Right atrium auricular region (tissue), 2 donors: ENCODE measurements at places on chromosomes 12 and 14. TPM values are rescaled to one million over a fixed set of nuclear protein-coding genes. Genes with fewer than 3 reads are reported as not detected.

DNA sequence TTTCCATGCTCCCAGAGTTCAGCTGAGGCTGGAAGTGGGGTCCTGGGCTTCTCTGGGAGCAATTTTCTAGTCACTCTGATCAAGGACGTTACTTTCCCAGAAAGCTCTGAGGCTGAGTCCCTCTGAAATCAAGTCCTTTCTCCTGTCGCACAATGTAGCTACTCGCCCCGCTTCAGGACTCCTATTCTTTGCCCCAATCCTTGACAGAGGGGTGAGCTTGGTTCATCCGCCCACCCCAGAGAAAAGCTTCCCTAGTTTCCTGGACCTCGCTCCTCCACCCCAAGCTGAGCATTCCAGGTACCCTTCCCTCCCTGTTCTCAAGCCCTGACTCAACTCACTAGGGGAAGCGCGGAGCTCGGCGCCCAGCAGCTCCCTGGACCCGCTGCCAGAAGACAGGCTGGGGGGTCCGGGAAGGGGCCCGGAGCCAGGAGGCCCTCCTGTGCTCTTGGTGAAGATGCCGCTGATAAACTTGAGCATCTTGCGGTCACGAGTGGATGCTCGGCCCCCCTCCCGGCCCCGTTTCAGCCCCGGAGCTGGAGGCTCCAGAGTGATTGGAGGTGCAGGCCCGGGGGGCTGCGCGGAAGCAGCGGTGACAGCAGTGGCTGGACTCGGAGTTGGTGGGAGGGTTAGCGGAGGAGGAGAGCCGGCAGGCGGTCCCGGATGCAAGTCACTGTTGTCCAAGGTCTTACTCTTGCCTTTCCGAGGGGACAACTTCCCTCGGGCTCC is 1.6 kb downstream of the AGAP2 start:
- DNase-seq: no peak

DNA sequence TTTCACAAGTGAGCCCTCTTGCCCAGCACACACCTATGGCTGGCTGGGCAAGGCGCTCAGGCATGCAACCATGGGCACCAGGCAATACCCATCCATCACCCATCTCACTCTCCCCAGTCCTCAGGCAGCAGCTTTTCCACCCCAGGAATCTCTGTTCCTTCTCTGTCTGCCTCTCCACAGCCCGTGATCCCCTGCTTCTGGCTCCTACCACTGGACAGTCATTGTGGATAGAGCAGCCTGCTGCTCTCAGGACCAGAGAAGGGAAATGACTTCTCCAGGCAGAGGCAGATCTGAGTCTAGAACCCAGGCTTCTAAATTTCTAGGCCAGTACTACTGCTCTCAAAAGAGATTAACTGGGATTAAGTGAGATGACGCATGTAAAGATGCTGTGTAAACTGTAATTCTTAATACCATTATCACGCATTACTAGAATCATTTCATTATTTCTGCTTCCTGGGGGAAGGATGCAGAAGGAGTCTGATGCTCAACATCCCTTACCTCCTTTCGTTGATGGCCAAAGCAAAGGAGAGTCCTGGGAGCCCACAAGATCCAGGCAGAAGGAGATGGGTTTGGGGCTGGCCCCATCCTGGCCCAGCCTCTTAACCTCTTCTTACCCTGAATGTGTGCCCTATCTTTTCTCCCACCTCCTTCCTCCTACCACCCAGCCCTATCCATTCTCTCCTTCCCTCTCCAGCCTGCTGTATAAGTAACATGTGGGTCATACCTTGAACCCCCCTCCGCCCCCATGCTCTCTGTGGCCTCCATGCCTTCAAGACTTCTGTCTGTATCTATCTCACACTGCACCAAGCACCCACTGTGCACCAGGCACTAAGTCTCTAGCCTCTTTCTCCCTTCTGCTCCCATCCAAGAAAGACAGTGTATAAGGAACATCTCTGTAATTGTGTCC is 4.8 kb upstream of the AQP5 start:
- no peak for DNase-seq

Gene HNRNPA1
- 404 TPM for total RNA-seq

Gene PMEL
- 1.1 TPM for total RNA-seq

DNA sequence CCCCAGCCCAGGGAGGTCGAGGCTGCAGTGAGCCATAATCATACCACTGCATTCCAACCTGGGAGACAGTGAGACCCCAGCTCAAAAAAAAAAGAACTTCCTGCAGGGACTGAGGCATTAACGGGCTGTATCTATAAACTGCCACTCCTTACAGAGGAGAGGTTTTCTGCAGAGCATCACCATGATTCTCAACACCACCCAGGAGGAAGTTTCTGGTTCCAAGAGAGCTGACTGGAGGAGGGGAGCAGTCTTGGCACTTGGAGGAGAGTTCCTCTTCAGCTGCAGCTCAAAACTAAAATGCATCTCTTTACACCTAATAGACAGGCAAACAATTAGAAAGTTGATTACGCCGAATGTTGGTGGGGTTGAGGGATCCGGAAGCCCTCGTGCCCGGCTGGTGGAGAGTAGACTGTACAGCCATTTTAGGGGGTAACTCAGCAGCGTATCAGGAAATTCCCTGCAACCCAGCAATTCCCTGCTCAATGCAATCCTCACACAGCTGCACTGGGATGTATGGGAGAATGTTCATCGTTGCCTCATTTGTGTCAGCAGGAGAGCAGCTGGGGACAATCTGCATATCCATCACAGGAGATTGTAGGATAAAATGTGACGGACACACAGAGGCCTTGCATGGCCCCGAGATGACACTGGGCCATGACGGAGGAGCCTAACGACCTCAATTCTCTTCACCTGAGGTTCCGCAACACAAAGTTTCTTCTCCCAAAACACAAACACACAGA is 36.6 kb downstream of the ACTN1 start:
- no peak for DNase-seq

Gene NPFF
- not detected for total RNA-seq

Gene PLBD1
- total RNA-seq: 21.5 TPM

DNA sequence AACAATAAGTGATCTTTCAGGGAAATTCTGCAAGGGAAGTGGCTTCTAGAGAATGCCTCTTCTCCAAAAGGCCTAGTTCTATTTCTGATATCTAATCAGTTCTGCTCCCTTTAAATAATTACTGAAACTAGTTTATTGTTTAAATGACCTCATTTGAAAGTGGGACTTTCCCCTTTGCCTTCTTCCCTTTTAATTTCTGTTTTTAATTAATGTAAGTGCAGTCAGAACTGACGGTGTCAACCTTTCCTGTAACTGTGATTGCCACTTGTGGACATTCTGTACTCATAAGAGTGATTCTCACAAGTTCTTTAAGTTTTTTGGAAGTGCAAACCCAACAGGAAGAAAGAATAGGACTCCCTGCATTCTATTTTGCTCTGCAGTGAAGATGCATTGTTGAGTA is 265.3 kb upstream of the PLEKHG7 start:
- DNase-seq: no peak

- no peak for DNase-seq
Observed at GRCh38 chr12:47590771-47591360, 115.0 kb downstream of the RPAP3 start.

GRCh38 chr14:93120517-93120916 is 4.8 kb upstream of the ITPK1 start:
- no peak for DNase-seq

- DNase-seq: no peak
Observed at GRCh38 chr14:102085948-102086708, 716 bp downstream of the HSP90AA1 start.

Gene C14orf180
- total RNA-seq: 59.5 TPM

GRCh38 chr14:84107835-84108343 is 1422.1 kb upstream of the FLRT2 start:
- DNase-seq: no peak

Gene ACOT6
- total RNA-seq: not detected

- DNase-seq: no peak
Observed at GRCh38 chr12:48026060-48026827, 22.0 kb upstream of the COL2A1 start.

- DNase-seq: peak; percentile 80
Observed at GRCh38 chr12:52243856-52244614, 11.0 kb downstream of the KRT7 start.

Gene KLRG1
- total RNA-seq: 1.7 TPM

DNA sequence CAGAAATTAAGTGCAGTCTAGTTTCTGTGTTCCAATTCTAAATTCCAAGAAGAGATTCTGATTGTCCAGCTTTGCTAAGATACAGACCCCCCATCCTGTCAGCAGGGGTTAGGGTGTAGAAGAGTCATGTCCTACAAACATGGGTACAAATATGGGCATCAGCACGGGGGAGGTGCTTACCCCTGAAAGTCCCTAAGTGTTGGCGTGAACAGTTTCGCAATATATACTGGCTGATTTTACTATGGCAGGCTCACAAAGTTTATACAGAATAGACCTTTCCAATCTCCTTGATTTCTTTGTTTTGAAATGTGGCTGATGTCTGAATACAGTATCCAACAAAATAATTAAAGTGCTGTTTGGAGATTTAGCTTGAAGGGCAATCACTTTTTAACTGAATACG is 71.6 kb upstream of the PPM1H start:
- no peak for DNase-seq

Gene RNU7-1
- not detected for total RNA-seq

GRCh38 chr14:81771651-81772275 is 238.1 kb upstream of the SEL1L start:
- no peak for DNase-seq

Gene GZMB
- total RNA-seq: 2.0 TPM

DNA sequence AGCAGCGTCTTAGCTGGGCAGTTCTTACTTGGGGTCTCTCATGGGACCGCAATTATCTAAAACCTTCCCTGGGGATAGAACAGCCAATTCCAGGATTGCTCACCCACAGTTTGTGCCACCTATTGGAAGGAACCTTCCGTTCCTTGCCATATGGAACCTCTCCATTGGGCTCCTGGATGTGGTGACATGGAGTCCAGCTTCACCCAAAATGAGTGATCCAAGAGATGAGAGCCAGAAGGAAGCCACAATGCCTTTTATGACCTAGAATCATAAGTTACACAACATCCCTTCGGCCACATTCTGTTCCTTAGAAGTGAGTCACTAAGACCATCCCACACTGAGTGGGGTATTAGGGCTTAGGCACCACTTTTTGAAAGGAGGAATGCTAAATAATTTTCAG is 164.4 kb downstream of the FBXL14 start:
- DNase-seq: no peak

DNA sequence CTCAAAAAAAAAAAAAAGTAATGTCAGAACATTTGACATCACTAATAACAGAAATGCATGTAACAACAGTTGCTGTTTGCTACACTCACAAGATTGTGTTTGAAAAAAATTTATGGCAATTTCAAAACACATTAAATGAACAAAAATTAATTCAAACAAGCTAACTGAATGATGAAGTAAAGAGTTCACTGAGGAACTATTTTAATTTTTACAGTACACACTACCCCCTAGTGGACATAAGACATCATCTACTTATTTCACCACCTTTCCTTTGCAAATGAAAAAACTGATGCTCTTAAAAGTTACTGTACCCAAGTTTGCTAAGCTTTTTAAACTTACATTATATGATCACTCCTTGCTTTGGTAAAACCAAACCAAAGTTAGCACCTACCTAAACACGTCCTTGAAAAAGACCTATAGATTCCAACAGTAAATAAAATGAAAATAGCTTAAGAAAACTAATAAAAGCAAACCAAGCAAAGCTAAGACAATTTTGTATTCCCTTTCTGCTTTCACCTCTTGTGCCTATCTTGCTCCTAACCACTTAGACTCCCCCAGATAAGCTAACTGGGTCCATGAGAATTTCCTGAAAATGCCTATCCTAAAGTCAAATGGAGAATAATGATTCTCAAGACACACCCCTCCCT is 22.2 kb downstream of the UBE2N start:
- DNase-seq: no peak

DNA sequence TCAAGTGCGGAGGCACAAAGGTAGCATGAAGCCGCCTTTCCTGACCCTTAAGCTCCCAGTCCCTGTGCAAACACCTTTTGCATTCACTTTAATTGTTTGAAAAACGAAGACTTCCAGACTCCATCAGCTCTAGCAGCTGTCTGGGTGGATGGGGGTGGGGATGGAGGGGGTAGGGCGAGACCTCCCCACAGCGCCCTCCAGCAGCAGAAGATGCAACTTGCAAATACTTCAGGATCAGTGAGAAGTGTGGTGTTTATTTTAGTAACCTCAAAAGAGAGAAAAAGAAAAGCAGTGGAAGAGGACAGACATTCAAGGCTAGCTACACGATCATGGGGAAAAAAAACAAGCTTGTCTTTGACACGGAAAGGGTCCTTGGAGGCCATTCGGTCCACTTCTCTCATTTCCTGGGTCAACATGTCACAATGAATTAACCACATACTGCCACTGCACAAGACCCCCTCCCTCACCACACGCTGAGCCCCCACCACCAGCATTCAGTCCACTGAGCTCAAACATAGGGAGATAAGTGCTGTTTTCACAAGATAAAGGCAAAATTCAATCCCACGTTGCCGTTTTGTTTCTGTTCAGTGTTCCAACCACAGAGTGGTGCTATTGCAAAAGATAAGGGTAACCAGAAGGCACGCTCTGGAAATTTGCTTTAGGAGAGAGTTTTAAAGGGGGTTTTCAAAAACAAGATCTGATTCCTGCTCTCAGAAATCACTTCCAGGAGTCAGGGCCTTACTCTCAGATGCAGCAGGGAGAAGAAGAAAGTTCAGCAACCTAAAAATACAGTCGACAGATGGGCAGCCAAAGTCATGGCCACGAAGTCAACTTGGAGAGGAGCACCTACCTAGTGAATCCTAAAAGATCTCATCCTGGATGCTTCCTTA is 3.3 kb upstream of the NTF3 start:
- DNase-seq: no peak

Gene TAS2R9
- not detected for total RNA-seq

Gene AKAP6
- 117 TPM for total RNA-seq

DNA sequence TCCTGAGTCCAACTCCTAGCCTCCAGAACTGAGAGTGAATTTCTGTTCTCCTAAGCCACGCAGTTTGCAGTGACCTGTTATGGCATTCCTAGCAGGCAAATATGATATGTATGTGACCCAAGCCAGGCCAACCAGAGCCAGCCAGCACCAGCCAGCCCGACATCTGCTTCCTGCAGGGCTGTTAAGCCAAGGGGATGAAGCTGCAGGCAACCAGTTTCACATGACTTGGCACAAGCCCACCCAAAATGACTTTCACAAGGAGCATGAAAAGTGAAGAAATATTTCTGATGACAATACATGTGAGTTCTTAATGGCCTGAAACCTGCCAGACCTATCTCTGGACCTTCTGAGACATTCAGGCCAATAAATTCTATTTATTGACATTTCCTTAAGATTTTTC is 68.1 kb downstream of the ITPK1 start:
- no peak for DNase-seq

Gene RPL10L
- not detected for total RNA-seq

- DNase-seq: no peak
Observed at GRCh38 chr12:52027085-52027843, 20.5 kb downstream of the TAMALIN start.

GRCh38 chr12:11650286-11651281 is 1.1 kb downstream of the ETV6 start:
- DNase-seq: no peak

DNA sequence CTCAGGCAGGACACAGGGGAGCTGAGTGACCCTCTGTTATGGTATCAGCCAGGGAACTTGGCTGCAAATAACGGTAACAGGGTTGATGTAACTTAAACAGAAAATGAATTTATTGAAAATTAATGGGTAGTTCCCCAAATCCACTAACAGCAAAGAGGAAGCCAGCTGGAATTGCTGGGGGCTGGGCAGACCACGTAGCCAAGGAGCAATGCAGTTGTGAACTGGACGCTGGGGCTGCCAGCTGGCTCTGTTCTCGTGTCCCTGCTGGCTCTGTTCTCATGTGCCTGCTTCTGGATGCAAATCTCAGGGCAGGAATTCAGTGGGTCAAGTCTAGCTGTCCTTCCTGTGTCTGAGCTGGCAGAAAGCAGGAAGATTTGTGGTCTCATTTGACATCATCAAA is 1383.3 kb upstream of the TMEM132C start:
- no peak for DNase-seq
